ENCODE measurements at places on chromosomes 4 and X. TPM values are rescaled to one million over a fixed set of nuclear protein-coding genes. Genes with fewer than 3 reads are reported as not detected.

Gene FAM9C
- total RNA-seq: not detected

Gene SPOCK3
- total RNA-seq: not detected

Gene HSD17B13
- 0.10 TPM for total RNA-seq

Gene UPF3B
- 22.2 TPM for total RNA-seq

Gene ADRA2C
- not detected for total RNA-seq

Gene NLGN4X
- not detected for total RNA-seq

Gene MAGEB5
- not detected for total RNA-seq

Gene EGF
- not detected for total RNA-seq

Gene ARHGEF38
- total RNA-seq: not detected

Gene TBX22
- total RNA-seq: not detected

Gene GPR101
- total RNA-seq: 0.14 TPM

Gene NUDT11
- total RNA-seq: 1.1 TPM

Gene ESX1
- total RNA-seq: not detected

Gene ARHGEF6
- total RNA-seq: 56.1 TPM

Gene SYN1
- total RNA-seq: 0.12 TPM

Gene PRR32
- total RNA-seq: not detected

All from activated naive CD4-positive, alpha-beta T cell treated with anti-CD3 and anti-CD28 coated beads for 36 hours (primary cell).